CD4-positive, alpha-beta T cell treated with Interleukin-4 for 1 hour (primary cell): ENCODE measurements at places on chromosomes 7 and 10.
A peak's percentile ranks its signal among the peaks of the same experiment; 100 is the strongest.

DNA sequence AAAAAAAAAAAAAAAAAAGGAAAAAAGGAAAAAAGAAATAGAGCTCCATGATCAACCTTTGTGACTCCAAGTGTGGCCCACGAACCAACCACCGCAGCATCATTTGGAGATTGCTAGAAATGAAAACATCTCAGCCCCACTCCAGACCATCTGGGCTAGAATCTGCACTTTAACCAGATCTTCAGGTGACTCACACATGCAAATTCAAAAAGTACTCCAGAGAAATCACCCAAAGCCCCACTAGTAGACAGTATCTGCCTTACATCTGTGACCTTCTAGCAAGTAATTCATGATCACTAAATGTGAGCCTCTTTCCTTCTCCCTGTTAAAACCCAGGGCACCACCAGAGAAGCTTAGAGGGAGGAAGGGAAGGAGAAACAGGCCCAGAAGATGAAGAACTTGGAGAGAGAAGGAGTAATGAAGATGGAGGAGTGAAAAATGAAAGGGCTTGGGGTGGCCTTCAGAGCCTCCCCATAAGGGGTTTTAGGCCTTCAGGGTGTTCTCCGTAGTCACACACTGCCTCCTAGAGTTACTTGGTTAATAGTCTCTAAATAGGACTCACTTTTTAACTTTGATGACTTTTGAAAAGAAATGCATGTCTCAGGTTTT is 94.0 kb downstream of the SLC37A3 start:
- peak; percentile 73 for DNase-seq

DNA sequence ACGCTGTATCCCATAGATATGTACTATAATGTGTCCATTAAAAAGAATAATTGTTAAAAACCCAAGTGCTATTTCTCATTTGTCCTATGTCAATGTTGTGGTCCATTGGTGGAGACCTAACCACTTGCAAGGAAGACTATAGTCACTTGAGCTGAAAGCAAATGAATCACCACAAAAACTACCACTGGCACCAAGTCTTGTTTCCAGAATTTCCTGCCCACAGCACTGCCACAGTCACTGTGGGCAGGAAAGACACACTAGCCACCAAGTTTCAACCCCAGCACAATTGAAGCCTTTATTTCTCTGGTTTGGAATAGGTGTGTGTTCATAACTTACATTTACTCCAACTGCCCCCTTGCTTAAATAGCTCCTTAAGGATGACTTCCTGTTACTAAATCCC is 12.4 kb downstream of the DIP2C start:
- no peak for DNase-seq

DNA sequence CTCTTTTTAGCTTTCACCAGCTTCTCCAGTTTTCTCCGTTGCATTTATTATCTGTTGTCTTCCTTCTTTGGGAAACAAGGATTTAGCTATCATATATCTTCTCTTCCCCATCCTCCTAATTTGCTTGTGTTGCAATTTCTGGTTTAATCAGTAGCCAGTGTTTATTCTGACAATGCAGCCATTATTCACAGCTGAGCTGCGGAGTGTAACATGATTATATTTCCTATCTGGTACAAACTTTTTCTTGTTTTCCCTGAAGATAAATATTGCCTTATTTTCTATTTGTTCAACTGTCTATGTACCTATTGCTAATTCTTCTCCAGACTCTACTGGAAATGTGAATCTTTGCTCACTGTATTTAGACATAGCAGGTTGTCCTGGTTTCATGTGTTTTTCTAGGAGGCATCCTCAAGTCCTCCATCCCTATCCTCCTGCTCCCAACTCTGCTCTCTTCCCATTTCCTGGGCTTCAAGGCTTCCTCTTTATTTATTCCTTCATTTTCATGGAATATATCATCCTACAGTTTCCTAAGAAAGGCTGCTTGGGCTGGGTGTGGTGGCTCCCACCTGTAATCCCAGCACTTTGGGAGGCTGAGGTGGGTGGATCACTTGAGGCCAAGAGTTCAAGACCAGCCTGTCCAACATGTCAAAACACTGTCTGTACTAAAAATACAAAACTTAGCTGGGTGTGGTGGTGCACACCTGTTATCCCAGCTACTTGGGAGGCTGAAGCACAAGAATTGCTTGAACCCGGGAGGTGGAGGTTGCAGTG is 72.4 kb upstream of the KDM7A start:
- no peak for DNase-seq

DNA sequence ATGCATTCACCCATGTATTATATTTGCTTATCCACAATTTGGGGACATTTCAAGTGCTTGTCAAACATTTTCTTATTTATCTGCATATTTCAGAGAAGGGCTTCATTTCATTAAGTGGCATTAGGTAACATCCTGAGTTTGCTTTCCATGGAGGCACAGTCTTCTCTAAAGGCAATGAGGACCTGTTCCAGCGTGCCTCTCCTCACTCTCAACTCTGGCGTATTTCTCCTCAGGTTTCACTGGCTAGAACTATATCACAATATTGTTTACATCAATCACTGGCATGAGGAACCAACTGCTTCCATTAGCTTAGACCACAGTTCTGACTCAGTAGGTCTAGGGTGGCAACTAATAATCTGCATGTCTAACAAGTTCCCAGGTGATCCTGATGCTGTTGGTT is 177.2 kb downstream of the TAX1BP1 start:
- no peak for DNase-seq

GRCh38 chr7:30877993-30878392 is 33.7 kb upstream of the AQP1 start:
- DNase-seq: no peak

- DNase-seq: no peak
Measured at GRCh38 chr10:80172896-80173295, 32.4 kb downstream of the ANXA11 start.

DNA sequence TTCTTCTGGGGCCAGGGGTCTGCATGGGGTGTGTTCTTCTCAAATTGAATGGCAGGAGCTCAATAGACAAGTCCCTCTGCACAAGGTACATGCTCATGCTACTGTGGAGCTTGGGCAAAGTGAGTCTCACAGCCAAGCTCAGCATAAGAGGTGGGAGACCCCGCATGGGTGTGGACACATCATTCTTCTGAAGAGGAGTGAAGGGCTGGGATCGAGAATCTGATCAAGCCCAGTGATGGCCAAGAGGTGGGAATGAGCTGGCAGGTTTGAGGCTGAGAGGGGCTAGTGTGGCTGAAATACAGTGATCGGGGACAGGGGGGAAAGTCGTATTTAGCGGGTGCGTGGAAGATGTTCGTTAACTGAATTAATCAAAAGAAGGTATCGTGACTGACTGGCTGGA is 32.6 kb downstream of the CDH23 start:
- DNase-seq: no peak

DNA sequence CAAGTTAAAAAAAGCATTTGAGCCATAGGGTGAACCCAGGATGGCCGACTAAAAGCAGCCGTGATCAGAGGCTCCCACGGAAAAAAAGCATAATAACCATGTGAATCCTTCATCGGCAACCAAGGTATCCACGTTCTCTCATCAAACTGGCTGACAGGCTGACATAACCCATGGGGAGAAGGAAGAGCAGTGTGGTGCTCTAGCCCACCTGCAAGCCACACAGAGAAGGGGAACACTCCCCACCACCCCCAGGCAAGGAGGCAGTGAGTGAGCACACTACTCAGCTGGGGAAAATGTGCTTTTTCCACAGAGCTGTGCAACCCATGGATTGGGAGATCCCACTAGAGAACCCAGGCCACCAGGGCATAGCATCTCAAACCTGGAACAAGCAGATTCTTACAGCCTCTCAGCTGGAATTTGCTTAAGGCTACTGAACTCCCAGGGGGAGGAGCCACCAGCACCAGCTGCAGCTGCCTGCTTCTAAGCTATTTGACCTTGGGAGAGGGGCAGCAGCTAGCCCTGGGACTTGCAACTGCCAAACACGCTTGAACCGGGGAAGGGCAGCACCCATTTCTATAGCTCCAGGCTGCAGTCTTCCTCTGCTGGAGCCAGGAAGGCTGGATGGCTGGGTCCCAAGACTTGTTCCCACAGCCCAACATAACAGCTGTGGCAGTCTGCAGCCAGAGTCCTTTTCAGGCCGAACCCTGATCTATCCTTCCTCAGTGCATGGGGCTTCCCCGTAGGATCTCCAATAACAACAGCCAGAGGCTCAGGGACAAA is 178.2 kb upstream of the NRG3 start:
- no peak for DNase-seq

GRCh38 chr7:42639930-42640329 is 271.9 kb downstream of the C7orf25 start:
- no peak for DNase-seq

DNA sequence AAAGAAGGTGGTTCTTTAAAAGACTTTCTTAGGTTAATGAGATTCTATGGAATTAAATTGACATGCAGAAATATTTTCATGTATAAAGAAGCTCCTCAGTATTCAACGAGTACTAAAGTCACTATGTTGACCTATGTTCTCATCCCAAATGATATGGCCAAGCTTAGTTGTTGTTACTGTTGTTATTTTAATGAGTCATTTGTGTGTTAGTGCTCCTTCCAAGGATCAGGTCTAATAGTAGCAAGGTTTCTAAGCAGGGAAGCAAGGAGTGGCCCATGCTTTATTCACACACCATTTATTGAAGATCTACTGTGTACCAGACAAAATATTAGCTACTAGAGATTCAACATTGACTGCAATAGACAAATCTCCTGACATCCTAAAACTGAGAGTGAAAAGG is 41.9 kb downstream of the LRRN3 start:
- no peak for DNase-seq

GRCh38 chr7:158453663-158454062 is 134.0 kb downstream of the PTPRN2 start:
- no peak for DNase-seq

GRCh38 chr10:3475367-3475766 is 302.8 kb upstream of the PITRM1 start:
- DNase-seq: no peak

GRCh38 chr10:132204781-132205473 is 18.2 kb downstream of the DPYSL4 start:
- DNase-seq: no peak

- no peak for DNase-seq
Measured at GRCh38 chr10:2471811-2472210, 595.5 kb upstream of the PFKP start.

DNA sequence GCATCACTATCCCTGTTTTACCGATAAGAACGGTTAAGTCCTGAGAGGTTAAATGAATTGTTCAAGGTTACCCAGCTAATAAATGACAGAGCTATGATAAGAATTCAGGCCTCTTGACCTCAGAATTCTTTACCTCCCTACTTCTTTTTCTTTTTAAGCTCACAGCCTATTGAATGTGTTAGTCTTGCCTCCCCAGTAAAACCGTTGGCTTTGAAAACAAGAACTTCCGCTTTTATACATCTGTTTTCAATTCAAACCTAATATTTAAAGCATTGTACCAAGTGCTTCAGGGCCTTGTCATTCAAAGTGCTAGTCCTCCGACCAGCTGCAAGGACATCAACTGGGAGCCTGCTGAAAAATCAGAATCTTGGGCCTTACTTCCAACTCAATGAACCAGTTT is 15.6 kb downstream of the SEC31B start:
- no peak for DNase-seq

DNA sequence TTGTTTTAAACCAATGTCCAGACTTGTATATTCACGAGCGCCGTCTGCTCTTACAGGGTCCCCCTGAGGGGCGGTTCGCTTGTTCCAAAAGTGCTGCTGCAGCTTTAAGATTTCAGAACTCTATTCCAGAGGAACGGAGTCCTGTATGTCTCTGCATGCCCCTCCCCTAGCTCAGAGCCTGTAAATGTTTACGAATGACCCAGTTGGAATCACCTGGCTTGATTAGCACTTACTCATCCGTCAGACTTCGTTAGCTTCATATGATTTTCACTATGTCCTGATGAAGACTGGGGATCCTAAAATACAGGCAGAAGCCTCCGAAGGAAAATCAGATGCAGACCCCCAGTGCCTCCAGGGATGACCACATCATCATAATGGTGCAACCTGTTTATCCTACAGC is 4.5 kb upstream of the CHST15 start:
- DNase-seq: no peak

DNA sequence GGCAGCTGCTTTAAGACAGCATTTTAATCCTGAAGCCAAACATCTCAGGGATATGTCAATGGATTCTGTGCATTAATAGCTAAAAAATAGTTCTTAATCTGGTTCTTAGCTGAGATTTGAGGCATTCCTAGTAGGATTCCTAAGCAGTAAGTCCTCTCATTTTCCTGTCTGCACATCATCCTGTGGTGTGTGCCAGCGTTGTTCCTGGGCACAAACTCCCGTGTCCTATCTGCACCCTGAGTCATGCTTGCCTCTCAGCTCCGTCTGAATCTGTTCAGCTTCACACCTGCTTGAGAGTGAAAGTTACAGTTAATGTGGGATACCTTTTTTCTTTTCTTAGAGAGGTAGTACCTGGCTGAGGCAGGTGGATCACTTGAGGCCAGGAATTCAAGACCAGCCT is 19.5 kb downstream of the BAG3 start:
- DNase-seq: no peak

DNA sequence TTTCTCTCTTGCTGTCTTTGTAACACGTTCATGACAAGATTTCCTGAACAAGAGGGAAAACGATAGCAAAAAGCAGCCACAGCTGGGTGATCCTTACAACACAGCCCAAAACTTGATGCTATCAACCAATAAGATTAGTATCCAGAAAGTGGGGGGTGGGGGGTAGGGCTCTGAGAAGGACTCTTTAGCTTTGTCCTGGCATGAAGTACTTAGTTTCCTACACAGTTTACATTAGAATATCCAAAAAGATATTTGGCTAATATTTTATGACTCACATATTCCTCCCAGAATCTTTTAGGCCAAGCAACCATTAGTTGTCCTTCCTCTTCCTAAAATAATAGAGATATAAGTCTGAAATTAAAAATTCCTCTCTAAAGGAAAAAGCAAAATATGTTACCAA is 22.9 kb upstream of the LRRC17 start:
- DNase-seq: no peak

- no peak for DNase-seq
Measured at GRCh38 chr10:113111900-113112853, 162.1 kb downstream of the TCF7L2 start.

- no peak for DNase-seq
Measured at GRCh38 chr10:70074165-70074564, 21.5 kb downstream of the MACROH2A2 start.

- DNase-seq: peak; percentile 15
Measured at GRCh38 chr7:24573554-24574338, 494 bp downstream of the PALS2 start.

GRCh38 chr10:22713853-22714478 is 412 bp downstream of the PIP4K2A start:
- DNase-seq: peak; percentile 44
